ENCODE measurements at places on chromosomes 4 and X.

DNA sequence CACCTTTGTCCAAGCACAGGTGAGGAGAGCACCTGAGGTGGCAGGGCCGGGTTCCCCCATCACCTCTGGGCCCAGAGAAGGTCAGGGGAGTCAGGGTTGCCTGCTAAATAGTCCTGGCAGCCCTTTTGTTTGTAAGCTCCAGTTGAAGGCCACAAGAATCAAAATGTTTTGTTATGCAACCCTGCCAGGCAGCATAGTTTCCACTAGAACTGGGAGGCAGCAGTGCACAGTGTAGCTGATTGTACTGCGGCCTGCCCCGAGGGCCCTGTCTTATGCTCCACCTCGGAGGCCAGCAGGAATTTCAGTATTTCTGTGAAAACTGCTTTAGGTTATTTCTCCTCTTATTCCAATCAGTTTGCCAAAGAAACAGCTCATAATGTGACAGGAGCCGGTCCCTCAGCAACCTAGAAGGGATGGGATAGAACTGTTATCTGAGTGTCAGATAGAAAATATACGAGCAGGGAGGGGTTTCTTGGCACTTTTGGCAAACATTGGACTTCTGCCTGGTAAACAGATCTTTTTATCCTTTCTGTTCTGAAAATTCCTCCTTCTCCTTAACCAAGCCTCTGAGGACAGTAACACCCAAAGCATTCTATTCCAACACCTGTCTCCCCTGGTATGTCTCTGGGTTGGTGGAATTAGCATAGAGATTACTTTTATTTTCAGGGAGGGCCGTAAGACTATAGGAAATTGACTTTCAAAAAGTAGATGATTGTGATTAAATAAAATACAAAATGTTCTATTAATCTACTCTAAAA, 93.6 kb downstream of the LNX1 start:
- no peak for DNase-seq

DNA sequence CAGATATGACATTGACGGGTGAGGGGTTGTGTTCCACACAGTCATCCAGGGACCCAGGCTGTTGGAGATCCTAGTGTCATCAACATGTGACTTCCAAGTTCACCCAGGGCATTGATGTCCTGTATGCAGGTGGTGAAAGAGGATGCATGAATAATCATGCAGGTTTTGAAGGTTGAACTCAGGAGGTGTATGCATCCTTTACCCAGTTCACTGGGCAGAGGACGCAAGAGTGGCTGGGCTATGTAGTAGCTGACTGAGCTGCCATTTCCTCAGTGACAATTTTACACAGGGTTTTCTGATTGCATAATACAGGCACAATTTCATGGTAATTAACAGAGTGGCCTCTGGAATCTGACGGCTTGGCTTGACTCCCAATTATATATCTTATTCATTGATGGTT, 323.0 kb downstream of the HS3ST1 start:
- no peak for DNase-seq

GRCh38 chr4:80153874-80154544, 43.3 kb upstream of the PRDM8 start:
- no peak for DNase-seq

DNA sequence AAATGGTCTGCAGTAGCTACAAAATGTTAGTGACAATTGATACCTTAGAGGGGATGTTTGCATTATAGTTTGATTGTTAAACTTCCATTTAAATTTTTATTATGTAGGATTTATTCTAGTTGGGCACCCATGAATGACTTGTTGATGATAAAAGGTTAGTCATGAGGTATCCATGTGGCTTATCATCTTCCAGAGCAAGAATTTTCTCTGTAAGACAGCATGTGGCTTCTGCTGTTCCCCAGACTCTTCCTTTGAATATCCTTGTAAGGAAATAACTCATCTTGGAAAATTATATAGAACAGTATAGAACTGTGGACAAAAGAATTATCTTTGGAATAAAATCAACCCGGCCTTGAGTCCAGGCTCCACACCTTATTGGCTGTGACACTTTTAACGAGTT, 40.1 kb upstream of the KLHL8 start:
- DNase-seq: no peak

- DNase-seq: no peak
Measured at GRCh38 chr4:155809835-155810234, 51.0 kb downstream of the GUCY1B1 start.

DNA sequence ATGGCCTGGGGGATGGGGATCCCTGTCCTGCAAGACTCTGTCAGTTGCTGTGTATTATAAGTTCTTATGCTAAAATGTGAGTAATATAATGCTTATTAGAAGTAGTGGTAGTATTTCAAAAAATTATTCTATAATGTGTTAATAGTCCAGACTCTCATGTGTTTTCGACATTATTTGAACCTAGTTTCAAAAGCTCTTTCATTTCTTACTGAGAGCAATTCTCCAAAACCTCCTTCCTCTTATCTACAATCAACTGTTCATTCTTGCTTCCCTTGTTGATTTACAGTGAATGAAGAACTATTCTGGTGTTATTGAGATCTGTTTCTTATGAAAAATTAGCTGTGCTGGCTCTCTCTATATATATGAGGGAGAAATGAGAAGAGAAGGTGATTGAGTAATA, 32.9 kb upstream of the PTPN13 start:
- DNase-seq: no peak

GRCh38 chr4:118954246-118954645, 65.6 kb downstream of the SYNPO2 start:
- DNase-seq: no peak

DNA sequence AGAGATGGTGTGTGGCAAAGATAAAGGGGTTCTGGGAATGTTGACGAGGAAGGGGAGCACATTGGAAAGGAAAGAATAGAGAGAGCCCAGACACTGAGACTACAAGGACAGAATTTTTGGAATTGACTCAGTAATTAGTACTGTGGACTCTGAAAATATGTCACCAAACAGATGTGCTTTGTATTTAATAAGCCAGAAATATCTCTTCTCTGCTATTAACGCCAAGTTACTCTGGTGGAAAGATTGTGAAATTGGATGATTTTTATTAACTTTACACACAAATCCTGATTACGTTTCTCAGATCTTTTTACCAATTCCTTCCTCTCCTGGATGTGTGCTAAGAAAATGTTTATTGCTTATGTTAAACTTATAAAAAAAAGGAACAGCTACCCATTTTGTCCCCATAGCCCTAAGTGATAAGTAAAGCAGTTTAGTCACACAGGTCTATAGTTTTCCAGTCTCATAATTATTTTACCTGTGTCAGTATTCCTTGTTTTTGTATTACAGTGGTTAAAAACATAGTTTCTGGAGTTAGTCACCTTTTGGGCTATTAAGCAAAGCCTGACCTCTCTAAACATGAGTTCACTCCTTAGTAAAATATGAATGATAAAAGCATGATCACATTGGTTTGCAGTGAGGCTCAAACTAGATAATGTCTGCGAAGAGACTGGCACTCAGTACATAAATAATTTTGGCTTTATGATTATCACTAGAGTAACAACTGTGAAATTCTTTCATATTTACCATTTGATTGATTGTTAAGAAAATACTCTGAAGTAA, 1068.3 kb downstream of the STIM2 start:
- DNase-seq: no peak

DNA sequence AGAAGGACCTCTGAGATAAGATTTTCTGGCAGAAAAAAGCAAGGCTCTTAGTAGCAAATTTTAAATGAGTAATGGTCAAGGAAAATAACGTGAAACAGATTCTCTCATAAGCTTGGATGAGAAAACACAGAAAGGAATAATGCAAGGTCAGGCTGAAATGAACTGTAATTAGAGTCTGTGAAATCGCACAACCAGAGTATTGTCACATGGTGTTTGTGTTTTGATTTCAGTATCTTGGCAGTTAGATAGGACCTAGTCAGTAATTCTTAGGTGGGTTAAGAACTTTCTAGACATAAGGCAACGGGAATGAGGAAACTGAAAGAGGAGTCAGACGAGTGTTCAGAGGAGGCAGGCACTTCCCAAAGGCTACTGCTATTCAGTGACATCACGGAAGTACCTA, 34.6 kb downstream of the LIMCH1 start:
- no peak for DNase-seq

- no peak for DNase-seq
Measured at GRCh38 chr4:99950913-99951254, 809 bp upstream of the H2AZ1 start.

GRCh38 chr4:37976507-37976906, 16.3 kb downstream of the PTTG2 start:
- no peak for DNase-seq

GRCh38 chr4:113677325-113677724, 84.2 kb downstream of the CAMK2D start:
- no peak for DNase-seq

DNA sequence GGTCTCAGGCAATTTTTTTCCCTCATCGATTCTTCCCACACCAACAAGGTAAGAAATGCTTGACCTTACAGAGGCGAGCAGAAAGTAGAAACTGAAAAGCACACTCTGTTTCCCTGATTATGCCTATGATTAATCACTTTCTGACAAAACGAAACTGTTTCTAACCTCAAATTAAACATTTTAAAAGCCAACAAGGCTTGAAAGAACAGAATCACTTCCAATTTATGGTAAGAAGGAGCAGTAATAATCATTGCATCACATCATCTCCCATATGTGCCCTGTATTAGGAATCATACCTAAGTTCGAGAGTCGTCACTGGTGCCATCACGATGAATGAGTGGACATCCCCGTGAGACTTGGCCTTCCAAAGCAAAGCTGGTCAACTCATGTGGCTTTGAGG, 12.5 kb upstream of the CXCL13 start:
- DNase-seq: no peak

DNA sequence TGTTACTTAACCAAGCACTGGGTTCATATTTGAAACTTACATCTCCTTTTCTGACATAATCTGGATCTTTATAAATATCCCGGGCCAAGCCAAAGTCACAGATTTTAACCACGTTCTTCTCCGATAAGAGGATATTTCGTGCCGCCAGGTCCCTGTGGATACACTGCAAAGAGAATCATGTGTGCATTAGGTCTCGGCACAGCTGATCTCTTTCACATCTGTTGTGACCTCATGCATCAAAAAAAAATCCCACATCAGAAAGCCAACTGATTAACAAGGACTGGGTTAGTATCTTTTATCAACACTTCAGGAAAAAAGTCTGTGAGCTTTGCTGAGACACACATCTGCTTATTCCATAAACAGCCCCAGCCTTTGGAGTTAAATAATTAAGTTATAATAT, 35.5 kb downstream of the KDR start:
- DNase-seq: no peak

DNA sequence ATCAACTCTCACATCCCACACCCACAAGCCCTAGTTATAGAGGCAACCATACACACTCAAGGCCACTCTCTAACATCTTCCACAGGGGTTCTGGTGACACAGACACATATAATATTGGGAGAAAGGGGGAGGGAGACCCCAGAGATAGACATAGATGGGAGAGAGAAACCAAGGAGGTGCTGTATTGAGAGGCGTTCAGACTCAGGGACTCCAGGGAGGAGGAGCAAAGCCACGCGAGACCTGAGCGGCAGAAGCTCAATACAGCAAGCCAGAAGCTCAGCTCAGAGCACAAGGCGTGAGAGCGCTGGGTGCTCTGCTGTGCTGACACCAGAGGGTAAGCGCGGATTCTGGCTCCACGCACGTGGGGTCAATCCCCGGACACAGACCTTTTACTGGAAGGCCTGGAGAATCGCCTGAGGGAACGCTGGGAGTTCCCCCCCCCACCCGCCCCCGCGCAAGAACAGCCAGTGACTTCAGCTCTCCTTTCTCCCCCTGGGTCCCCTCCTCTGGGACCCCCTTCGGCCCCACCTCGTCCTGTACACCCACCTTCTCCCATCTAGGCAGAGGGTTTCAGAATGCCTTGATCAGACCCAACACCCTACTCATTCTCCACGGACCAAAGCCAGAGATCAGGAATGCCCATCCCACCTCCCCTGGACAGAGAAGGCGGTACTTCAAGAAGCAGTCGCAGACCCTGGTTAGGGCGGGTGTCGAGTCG, 8.7 kb downstream of the MSX1 start:
- DNase-seq: no peak

GRCh38 chrX:103396186-103396585, 19.8 kb downstream of the BEX3 start:
- DNase-seq: no peak

DNA sequence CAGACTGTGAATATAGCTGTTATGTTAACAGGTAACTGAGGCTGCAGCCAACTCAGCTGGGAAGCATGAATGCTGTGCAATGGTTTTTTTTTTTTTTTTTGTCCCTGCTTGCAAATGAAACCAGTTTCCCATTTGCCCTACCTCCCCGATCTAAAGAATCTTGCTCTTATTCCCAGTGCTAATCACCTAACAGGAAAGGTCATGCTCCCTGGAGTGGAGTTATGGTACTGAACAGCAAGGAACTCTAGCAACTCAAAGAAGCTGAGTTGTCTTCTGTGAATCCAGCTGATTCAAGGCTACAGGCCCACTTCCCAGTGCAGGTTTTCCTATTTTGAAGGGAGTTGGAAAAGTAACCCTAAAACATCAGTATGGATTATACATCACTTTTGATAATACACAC, 52.1 kb downstream of the HTR2C start:
- DNase-seq: no peak

- no peak for DNase-seq
Measured at GRCh38 chr4:10343656-10344055, 113.6 kb downstream of the ZNF518B start.

DNA sequence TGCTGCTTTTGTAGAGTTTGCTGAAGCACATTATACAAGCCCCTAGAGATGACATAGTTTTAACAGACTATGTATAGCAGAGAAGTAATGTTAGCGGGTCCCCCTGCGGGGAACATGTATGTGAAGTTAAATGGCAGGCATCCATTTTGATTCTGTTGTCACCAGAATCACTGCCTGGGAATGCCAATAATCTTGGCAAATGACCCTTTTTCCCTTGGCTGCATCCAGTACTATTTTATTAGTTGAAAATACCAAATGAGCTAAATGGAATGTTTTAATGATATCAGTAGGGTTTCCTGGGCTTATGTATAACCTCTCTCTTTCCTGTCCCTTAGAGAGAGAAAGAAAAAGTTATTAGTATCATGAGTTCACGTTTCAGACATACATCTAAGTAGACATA, 93.6 kb downstream of the LIMCH1 start:
- no peak for DNase-seq

DNA sequence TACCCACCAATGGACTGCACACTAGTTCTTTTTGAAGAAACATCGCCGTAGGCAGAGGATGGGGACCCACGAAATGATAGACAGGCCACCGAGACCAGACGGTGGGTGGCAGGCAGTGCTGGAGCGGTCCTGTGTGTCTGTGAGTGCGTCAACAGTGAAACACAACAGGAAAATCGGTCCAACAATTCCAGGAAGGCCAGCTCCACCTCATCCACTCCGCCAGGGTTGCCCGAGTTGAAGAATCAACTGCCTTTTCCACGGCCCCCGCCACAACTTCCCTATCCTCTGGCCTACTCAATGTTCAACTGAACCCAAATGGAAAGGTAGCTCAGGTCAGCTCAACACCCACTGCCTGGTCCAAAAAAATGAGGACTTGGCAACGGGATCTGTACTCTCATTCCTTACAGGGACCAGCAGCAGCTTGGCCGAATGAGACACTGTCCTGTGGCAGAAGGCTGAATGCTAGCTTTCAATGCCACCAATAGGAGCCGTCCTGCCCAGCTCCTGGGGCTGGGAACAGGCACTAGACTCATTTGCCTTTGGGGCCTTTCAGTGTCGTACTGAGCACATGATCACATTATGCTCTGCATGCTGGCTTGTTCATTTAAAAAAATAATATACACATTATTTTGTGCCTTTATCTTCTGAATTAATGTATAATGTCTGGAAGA, 43.5 kb downstream of the MID1 start:
- DNase-seq: no peak

Measured in stimulated activated CD8-positive, alpha-beta memory T cell treated with anti-CD3 and anti-CD28 coated beads, Interleukin-7, amount 100 ng/mL, for 24 hours (primary cell).